ENCODE measurements at places on chromosomes 3 and 15.

DNA sequence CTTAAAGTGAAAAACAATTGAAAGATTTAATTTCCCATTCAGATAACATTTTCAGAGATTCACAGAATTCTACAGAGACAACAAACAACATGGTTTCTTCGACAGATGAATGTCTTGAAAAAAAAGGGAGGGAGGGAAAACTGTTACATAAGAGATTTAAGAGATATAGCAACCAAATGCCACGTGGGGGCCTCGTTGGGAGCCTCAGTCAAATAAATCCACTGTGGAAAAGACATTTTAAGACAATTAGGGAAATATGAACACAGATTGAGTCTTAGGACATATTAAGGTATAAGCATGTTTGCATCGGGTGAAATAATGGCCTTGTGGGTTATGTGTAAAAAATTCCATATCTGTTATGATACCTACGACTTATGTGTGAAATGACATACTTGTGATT is 5.0 kb upstream of the PRRT3 start:
- DNase-seq, result no peak

DNA sequence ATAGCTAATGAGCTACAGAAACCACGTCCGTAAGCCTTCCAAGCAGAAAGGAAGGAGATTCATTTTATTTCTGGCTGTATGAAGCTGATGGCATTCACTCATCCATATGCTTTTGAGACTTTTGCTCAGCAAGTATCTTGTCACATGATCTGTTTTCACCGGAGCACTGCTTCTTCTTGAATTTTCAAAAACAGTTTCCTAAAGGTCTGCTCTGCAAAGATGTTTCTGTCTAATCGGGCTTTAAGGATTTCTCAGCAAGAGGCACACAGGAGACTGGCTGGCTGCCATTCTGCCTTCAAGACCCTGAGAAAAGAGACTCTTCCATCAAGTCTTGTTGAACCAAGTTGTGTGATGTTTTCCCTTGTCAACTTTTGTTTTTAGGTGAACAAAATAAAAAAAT is 289.6 kb upstream of the LYSMD4 start:
- no peak for DNase-seq

- peak; percentile 99 for DNase-seq
Measured at GRCh38 chr3:138774529-138775253, 60.0 kb downstream of the PIK3CB start.

DNA sequence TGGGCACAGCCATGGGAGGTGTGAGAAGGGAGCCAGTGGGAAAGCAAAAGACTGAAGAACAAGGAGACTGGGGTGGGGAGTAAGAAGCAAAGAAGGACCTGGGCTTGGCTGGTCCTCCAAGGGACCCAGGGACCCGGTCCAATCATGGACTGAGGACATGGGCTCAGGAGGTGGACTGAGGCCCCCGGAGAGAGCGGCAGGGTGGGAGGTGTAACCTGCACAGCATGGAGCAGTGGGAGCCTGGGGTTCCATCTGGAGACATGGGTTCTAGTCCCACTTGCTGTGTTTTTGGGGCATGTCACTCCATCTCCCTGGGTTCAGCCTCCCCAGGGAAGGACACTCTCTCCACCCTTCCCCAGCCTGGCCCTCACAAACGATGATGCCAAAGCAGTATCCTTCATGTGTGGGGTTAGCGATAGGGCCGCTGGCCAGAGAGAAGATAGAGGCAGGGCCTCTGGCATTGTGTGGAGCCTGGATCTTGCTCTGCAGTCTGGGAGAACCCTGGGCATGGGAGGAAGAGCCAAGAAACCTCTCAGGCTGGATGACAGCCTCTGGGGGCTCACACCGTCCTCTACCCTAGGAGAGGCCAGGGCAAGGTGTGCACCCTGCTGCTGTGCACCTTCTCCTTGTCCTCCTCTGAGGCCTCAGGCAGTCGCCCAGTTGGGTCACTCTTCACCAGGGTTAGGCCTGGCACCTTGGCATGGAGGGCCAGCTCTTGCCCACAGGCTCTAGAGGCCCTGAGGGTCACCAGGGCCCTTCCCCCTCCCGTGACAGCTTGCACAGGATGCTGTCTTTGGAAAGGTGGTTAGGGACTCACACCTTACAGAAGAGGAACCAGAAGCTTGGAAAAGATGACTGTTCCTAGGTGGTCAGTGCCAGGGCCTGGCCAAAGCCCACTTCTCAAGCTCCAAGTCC is 26.0 kb downstream of the FBXW12 start:
- DNase-seq, result no peak

GRCh38 chr15:38576837-38577236 is 12.2 kb upstream of the RASGRP1 start:
- no peak for DNase-seq

GRCh38 chr15:91599261-91599660 is 254.2 kb upstream of the SLCO3A1 start:
- no peak for DNase-seq

- no peak for DNase-seq
Measured at GRCh38 chr15:61393949-61394348, 164.8 kb upstream of the RORA start.

DNA sequence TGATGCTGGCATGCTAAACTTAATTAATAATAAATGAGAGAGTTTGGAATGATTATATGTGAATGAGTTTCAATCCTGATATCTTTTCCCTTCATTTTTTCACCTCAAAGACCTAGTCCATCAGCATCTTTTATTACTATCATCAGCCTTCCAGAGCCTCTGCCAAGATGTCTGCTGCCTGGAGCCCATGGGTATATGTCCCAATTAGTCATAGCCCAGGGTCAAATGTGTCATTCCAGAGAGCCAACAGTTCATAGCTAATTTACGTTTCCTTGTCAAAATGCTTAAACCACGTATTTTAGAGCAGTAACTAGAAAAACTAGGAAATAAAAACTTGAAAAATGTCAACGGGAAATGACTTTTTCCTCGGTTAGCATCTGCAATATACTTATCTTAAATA is 457.9 kb downstream of the SI start:
- no peak for DNase-seq

DNA sequence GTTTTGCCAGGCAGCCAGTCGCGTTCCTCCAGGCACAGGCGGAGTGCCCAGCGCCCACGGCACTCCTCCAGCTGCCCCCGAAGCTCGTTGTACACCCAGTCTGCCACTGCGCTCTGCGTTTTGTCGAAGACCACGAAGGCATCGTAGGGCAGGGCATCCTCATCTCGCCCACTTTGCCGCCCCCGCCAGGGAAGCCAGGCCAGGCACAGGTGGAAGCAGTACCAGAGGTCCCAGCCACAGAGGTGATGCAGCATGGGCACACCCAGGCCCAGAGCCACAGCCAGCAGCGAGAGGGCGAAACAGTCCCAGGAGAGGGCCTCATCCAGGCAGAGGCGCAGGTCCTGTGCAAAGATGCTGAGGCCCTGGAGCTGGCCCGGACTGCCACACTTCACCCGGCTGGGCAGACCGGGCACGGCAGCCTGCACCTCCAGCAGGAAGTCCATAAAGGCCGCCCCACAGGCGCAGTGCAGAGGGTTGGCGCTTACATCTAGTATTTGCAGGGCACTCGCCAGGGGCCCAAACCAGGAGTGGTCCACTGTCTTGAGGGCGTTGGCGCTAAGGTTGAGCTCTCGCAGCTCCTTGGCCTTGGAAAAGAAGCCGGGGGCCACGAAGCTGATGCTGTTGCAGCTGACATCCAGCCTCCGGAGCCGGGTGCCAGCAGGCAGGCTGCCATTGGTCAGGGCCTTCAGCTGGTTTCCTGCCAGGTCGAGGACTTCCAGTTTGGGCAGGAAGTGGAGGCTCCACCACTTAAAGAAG is 3.7 kb downstream of the TLR9 start:
- DNase-seq, result no peak

- DNase-seq, result no peak
Measured at GRCh38 chr15:29438703-29439055, 169.1 kb upstream of the NSMCE3 start.

All from EL (cell line).